Ovary (tissue), 10 donors: ENCODE measurements at places on chromosomes 1 and 21. TPM values are rescaled to one million over a fixed set of nuclear protein-coding genes. Genes with fewer than 3 reads are reported as not detected.

Gene TCP10L
- total RNA-seq = 0.48 TPM

Gene TMIGD3
- total RNA-seq = 0.78 TPM

Gene PCP4L1
- total RNA-seq = 1.7 TPM

Gene KIF14
- total RNA-seq = 0.40 TPM

Gene NR1I3
- total RNA-seq = not detected

Gene CDC42BPA
- total RNA-seq = 40.2 TPM

Gene LCE1D
- total RNA-seq = not detected

Gene HCRTR1
- not detected for total RNA-seq

Gene KIF17
- 3.0 TPM for total RNA-seq

Gene TBX19
- total RNA-seq = 0.92 TPM

Gene KIAA0040
- 9.9 TPM for total RNA-seq
